ENCODE measurements at places on chromosomes 11 and 22. TPM values are rescaled to one million over a fixed set of nuclear protein-coding genes. Genes with fewer than 3 reads are reported as not detected.

Gene LMNTD2
- total RNA-seq: 0.24 TPM

Gene NXPE2
- total RNA-seq: 0.39 TPM

Gene LRRC56
- total RNA-seq: 0.29 TPM

DNA sequence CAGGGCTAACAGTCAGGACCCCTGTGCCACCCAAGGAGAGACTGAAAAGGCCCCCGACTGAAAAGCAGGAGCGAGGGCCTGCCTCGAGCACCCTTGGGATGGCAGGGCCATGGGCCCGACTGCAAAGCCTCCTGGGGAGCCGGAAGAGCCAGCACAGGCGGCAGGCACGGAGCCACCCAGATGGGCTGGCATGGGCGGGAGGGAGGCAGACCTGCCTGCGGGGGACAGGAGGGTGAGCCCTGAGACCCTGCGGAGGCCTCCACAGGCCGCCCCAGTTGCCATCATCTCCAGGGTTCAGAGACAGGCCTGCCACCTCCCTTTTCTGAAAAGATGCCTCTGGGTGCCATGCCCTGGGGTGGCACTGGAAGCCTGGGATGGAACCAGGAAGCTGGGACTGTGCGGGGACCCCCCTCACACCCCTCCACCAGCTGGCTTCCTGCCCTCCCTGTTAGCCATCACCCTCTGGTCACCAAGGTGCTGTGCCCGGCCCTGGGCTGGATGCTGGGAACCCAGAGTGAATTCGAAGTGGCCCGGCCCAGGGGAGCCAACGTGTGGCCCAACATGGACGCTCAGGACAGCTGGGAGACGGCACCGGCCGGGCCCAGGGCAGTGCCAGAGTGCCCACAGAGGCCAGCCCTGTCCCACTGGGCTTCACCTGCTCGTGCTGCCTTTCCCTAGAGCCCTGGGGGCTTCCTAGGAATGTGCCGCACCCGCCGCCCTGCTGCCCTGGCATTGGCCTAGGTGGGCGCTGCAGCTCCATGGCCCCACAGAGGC is 13.8 kb downstream of the TSPAN32 start:
- no peak for DNase-seq

GRCh38 chr22:36608987-36609386 is 80.0 kb upstream of the EIF3D start:
- no peak for DNase-seq
